ENCODE measurements at places on chromosomes 13 and 19. TPM values are rescaled to one million over a fixed set of nuclear protein-coding genes. Genes with fewer than 3 reads are reported as not detected.

GRCh38 chr19:1271528-1272422, 2.6 kb downstream of the CIRBP start:
- no peak for DNase-seq

DNA sequence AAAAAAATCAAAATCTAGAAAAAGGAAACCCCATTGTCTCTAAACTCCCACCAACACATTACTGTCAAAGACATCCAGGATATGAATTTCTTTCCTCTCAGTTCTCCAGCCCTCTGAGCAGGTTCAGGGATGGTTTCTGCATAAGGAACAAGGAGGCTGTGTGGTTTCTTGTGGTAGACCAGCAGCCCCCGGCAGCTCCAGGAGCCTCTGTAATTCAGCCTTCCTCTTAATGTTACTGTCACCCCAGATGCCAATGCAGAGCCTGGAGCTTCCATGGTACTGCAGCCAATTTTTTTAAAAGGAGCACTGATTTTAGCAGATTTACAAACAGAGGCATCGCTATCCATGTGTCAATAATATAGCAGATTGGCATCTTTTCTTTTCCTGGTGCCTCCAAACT, 100.6 kb upstream of the FAM216B start:
- DNase-seq, result no peak

DNA sequence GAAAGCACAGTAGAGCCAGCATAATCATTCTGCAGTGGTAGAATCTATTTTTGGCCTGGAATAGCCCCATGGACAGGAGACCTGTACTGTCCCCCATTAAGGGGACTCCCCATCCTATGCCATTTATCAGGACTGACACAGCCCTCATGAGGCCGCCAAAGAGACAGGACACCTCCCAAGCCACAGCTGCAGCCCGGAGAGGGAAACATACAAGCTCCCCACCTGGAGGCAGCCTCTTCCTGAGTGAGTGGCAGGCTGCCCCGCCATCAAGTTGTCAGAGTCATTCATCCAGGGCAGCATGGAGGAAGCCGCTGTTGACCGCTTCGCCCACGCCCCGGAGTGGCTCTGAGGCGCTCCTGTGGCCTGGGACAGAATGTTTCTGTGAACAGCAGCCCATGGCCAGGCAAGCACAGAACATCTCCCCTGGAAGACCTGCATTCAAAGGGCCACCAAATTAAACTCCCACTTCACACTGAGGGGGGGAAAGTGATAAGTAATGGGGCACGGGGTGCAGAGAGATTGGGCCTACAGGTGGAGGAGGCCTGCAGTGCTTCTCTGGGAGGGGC, 111.3 kb downstream of the ZDHHC20 start:
- DNase-seq, result no peak

TIMM44 gene
- 63.7 TPM for total RNA-seq

- no peak for DNase-seq
Observed at GRCh38 chr19:5504114-5504513, 48.9 kb downstream of the ZNRF4 start.

- DNase-seq, result no peak
Observed at GRCh38 chr13:38321654-38322053, 28.0 kb upstream of the UFM1 start.

FAM83E gene
- total RNA-seq, result 4.1 TPM

C1QTNF9B gene
- total RNA-seq, result not detected

ANKRD24 gene
- total RNA-seq, result 0.82 TPM

NAPSA gene
- 5.3 TPM for total RNA-seq
